ENCODE measurements at places on chromosomes 6 and 20. TPM values are rescaled to one million over a fixed set of nuclear protein-coding genes. Genes with fewer than 3 reads are reported as not detected.

Gene TRIM15
- not detected for total RNA-seq

Gene NKAIN2
- total RNA-seq: not detected

Gene BCAS1
- total RNA-seq: not detected

Gene EDN3
- total RNA-seq: 0.14 TPM

Gene ELOVL2
- 0.43 TPM for total RNA-seq

Gene SLC22A16
- not detected for total RNA-seq

All from placental pericyte (primary cell).